ENCODE measurements at places on chromosomes 12 and 14.

DNA sequence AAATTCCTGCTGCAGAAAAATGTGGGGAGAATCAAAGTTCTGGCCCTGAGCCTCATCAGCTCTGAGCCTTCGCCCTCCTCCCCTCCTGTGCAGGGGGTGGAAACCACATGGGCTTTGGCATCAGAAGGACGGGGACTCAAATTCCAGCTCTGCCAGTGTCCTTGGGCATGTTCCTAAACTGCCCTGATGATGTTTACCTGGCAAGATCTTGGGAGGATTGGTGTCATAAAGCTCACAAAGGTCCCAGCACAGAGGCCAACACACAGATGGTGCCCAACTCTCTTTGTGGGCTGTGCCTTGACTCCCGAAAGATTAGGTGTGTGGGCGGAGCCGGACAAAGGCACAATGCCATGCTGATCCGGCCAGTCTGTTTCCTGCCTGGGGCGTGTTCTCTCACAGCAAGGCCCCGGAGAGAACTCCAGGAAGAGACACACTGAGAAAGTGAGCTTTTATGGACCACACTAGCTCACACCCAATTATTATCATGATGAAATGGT is 20.5 kb upstream of the CLMN start:
- no peak for DNase-seq

DNA sequence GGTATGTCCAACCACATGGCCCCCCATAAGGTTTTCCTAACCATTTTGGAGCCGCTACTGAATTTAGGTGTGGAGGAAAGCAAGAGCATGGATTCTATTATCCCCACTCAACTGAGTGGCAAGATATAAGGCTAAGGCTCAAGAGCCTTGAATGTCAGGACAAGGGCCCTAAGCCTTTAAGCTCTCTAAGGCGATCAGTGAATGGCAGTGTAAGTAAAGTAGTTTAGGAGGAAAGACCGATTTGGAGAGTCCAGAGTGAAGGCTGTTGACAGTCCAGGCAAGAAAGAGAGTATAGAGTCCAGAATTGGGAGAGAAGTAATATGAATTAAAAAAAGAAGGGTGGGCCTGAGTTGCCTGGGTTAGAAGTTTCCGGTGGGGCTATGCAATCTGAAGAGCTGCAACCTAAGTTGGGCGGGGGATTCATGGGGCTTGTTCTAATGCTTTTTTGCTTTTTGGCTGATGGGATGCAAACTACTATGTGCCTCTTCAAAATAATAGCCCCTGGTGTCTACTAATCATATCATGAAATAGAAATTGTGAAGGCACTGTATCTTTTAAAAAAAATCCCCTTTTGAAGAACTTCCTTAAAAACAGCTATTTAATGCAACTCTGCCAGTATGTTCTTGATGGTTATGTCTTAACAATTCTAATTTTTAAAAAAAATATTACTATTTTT is at the start of gene SPIC:
Gene SPIC, plus strand, starts transcription at position 626 of the 676 bp plus-strand sequence. CDS start 1,569 bp downstream, outside the sequence.
- DNase-seq: no peak

- peak; percentile 54 for DNase-seq
Measured at GRCh38 chr12:116366456-116366776, 88.9 kb upstream of the MED13L start.

DNA sequence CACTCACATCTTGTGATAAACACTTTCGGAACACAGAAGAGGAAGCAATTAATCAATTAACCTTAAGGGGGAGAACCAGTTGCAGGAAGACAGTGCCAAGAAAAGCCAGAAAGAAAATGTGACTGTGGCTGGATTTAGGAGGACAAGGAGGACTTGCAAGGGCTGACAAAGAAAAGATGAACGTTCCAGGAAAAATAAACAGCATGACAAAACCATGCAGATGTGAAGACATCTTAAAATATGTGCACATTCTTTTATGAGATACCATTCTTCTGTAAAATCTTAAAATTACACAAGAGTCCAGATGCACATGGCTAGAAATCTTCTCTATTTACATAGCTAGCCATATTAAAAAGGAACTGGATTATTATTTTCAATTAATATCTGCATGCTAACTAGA is 33.4 kb downstream of the KITLG start:
- DNase-seq: no peak
